Dermis blood vessel endothelial cell (primary cell): ENCODE measurements at places on chromosomes 1 and 21. TPM values are rescaled to one million over a fixed set of nuclear protein-coding genes. Genes with fewer than 3 reads are reported as not detected.

DNA sequence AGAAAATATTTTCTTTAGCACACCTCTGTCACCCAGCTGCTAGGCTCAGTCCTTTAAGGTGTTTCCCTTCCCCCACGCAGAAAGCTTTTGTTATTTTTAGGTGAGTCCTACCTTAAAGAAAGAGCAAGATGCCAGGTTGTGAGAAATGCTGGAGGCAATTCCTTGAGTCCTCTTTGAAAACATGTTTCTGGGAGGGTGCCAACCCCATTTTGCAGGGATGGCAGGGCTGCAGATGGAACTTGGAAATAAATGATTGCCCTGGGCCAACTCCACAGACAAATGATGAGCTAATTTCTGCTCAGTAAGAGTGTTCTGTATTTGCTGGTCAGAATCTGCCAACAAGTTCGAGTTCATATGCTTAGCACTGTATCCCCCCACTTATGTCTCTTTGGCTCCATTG, 119.2 kb upstream of the RAB3GAP2 start:
- no peak for DNase-seq

DNA sequence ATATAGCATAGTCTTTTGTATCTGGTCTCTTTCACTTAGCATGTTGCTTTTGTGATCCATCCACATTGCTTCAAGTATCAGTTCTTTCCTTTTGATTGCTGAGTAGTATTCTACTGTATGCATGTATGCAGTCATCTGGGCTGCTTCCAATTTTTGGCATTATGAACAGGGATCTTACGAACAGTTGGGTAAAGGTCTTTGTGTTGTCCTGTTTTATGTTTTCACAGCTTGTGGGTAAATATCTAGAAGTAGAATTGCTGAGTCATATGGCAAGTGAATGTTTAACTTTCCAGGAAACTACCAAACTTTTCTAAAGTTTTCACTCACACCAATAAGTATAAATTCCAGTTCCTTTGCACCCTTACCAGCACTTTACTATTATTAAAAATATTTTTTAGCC, 60.9 kb downstream of the LHX4 start:
- DNase-seq: no peak

GRCh38 chr1:76086597-76086996, 12.1 kb downstream of the ST6GALNAC3 start:
- peak; percentile 27 for DNase-seq

PADI4 gene
- not detected in 2 replicates for total RNA-seq

DNA sequence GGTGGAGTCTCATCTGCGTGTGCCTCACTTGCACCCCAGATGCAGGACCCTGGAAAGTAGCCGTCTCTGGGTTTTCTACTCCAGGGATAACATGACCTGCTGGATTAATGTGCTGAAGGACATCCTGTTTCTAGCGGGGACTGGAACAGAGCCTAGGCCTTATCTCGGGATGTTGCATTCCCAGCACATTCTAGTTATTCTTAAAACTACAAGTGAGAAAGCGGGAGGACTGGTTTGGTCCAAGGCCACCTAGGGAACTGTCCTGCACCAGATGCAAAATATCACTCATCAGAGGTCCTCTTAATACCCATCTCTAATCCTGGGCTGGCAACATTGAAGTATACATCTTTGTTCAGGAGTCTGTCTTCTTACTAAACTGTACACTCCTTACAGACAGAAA, 179.9 kb downstream of the ZC3H11B start:
- no peak for DNase-seq

GRCh38 chr1:228494391-228494790, 7.2 kb downstream of the RNF187 start:
- DNase-seq: no peak

DNA sequence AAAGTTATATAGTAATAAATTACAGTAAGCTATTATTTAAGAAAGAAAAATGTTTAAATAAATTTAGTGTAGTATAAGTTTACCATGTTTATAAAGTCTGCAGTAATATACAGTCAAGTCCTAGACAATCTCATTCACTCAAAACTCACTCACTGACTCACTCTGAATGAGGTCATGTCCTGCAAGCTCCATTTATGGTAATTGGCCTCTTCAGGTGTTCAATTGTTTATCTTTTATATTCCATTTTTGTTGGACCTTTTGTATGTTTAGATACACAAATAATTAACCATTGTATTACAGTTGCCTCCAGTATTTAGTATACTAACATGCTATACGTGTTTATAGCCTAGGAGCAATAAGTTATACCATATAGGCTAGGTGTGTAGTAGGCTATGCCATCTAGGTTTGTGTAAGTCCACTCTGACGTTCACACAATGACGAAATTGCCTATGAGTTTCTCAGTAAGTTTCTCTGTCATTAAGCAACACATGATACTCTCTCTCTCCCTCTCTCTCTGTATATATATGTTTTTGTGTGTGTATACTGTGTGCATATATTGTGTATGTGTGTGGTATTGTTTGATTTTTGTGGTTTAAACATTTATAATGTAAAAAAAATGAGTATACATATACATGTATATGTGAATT, 161.2 kb downstream of the NCAM2 start:
- DNase-seq: no peak

- no peak for DNase-seq
Observed at GRCh38 chr1:242629396-242629795, 104.9 kb upstream of the PLD5 start.

DNA sequence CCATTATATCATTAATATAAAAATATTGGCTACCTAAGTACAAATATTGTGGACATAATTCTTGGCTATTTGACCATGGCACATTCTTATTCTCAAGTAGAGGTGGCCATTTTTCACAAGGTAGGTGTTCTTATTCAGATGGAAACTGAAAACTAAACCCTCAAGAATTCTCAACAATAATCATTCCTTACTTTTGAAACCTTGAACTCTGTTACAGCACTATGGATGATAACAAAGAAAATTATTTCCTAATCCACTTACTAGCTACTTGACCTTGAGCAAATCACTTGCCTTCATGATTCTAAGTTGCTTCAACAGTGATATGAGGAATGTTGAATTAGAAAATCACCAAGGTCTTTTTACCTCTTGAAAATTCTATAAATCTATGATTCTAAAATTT, 482.2 kb downstream of the PTPRC start:
- DNase-seq: no peak
